ENCODE measurements at places on chromosomes 1 and 21.

DNA sequence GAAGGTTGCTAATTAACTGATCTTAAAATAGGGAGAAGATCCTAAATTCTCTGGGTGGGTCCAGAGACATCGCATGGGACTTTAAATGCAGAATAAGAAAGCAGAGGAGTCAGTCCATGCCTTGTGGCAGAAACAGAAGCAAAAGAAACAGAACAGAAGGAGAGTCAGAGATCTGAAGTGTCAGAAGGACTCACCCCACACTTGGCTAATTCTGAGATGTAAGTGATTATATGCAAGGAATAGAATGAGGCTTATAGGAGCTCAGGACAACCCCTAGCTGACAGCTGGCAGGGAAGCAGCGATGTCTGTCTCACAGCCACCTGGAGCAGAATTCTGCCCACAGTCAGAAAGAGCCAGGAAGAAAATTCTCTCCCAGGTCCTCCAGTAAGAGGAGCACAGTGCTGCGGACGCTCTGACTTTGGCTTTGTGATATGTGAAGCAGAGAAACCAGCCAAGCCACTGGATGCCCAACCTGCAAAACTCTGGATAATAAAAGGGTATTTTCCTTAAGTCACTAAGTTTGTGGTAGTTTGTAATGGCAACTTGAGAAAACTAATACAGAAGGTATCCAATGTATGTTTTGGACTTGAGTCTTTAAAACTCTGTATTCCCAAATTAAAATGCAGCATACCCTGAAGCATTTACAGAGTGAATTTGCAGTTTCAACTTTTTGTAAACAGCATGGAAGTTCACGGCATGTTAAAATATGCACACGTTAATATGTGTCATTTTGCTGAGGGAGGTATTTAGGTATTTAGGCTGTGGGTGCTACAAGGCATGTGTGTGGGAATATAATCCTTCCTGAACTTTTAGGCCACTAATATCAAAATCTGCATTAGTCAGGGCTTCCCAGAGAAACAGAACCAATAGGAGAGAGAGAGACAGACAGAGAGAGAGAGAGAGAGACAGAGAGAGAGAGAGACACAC is 388.5 kb downstream of the PCP4 start:
- DNase-seq: no peak

DNA sequence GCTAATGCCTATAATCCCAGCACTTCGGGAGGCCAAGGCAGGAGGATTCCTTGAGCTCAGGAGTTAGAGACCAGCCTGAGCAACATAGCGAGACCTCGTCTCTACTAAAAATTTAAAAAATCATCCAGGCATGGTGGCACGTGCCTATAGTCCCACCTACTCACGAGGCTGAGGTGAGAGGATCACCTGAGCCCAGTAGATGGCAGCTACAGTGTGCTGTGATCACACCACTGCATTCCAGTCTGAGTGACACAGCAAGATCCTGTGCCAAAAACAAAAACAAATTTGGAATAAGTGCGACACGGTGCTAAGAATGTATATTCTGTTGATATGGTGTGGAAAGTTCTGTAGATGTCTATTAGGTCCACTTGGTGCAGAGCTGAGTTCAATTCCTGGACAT is 15.1 kb downstream of the USP33 start:
- no peak for DNase-seq

- no peak for DNase-seq
Observed at GRCh38 chr1:183304440-183305107, 113.6 kb downstream of the NMNAT2 start.

- no peak for DNase-seq
Observed at GRCh38 chr1:110130989-110131388, 18.7 kb downstream of the UBL4B start.

- no peak for DNase-seq
Observed at GRCh38 chr1:17239420-17239819, 9.5 kb upstream of the PADI3 start.

DNA sequence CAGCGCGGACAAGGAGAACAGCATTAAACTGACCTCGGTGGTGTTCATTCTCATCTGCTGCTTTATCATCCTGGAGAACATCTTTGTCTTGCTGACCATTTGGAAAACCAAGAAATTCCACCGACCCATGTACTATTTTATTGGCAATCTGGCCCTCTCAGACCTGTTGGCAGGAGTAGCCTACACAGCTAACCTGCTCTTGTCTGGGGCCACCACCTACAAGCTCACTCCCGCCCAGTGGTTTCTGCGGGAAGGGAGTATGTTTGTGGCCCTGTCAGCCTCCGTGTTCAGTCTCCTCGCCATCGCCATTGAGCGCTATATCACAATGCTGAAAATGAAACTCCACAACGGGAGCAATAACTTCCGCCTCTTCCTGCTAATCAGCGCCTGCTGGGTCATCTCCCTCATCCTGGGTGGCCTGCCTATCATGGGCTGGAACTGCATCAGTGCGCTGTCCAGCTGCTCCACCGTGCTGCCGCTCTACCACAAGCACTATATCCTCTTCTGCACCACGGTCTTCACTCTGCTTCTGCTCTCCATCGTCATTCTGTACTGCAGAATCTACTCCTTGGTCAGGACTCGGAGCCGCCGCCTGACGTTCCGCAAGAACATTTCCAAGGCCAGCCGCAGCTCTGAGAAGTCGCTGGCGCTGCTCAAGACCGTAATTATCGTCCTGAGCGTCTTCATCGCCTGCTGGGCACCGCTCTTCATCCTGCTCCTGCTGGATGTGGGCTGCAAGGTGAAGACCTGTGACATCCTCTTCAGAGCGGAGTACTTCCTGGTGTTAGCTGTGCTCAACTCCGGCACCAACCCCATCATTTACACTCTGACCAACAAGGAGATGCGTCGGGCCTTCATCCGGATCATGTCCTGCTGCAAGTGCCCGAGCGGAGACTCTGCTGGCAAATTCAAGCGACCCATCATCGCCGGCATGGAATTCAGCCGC is 2.5 kb downstream of the S1PR1 start:
- peak; percentile 39 for DNase-seq

DNA sequence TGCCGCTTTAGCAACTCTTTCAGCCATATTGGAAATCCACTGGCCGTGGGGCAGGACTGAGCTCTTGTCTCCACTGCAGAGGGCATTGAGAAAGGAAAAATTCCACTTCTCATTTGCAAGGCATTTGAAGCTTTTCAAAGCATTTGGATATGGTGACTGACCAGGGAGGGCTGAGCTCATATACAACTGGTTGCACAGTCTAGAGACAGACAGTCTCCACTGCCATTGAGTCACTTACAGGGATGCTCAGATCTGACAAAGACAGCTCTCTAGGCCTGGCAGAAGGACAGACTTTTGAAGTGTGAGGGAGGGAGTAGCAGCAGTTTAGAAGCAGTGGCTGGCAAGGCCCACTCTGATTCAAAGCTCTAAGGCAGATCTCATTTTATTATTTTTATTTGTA is 24.2 kb downstream of the NCF2 start:
- no peak for DNase-seq

GRCh38 chr1:62111084-62111483 is 83.6 kb upstream of the L1TD1 start:
- no peak for DNase-seq

DNA sequence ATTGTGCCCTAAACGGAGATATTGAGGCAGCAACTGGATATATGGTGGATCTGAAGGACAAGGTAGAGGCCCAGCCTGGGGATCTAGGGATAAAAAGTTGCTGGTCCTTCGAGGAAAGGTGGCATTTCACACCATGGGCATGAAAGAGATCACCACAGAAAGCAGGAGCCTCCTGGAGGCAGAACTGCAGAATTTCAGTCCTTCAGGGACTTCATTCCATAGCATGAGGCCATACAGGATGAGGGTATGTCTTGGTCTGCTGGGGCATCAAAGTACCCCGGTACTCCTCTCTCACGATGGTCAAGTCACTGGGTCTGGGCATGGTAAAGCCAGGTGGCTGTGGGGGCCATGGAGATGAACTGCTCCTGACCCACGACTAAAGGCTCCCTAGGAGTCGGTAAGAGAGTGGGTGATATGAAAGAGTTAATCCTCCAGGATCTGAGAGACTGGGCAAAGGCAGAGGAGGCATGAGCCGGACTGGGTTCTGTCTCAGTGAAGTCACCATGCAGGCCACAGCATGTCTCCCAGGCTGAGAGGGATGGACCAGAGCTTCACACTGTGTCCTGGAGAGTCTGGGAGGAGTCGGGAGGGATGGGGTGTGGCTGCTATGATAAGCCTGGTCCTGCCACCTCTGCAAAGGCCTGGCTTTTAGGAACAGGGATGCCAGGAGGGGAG is 5.8 kb upstream of the SPRR5 start:
- no peak for DNase-seq

- DNase-seq: no peak
Observed at GRCh38 chr1:88029142-88029541, 654.9 kb upstream of the PKN2 start.

DNA sequence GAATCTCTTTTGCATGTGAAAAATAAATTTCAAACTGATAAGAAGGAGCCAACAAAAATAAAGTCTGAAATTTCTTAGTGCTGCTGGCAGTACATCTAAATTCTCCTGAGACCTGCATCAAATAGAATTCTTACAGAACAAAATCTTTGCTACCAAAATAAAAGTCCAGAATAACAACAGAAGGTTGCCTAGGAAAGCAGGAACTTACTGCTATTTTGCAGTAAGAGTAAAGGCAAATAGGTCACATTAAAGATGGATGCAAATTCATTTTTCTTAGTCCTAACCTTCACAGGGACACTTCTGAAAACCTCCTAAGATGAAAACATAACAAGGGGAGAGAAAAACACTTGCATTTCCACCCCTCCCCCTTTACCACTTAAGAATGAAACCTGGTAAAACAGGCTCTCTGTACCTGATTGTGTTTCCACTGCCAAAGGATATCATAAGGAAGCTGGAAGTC is 59.0 kb downstream of the RUSC1 start:
- no peak for DNase-seq

GRCh38 chr1:151705753-151706463 is 10.7 kb downstream of the CELF3 start:
- no peak for DNase-seq
